Adipocyte (in vitro differentiated cells): ENCODE measurements at places on chromosomes 1 and 21.

- no peak for DNase-seq
Measured at GRCh38 chr1:204842892-204843291, 27.8 kb upstream of the NFASC start.

- peak; percentile 74 for DNase-seq
Measured at GRCh38 chr1:40078512-40079333, 18.3 kb downstream of the PPT1 start.

DNA sequence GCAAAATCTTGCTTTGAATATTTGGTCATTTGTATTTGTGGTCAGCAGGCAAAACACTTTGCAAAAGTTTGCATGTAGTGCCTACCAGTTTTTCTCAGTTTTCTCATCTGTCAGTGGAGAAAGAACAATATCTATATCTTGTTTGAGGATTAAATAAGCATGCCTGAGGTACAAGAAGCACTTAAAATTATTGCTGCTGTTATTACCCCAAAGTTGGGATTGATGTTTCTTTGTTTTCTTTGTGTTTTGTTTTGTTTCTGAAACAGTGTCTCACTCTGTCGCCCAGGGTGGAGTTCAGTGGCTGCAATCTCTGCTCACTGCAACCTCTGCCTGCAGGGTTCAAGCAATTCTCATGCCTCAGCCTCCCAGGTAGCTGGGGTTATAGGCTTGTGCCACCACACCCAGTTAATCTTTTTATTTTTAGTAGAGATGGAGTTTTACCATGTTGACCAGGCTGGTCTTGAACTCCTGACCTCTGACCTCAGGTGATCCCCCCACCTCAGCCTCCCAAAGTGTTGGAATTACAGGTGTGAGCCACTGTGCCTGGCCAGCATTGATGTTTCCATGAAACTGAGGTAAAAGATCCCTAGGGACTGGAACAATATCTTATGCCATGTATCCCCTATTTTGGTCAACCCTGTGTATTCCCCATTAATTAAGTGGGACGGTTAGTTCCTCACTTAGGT, 15.9 kb downstream of the RAP1A start:
- DNase-seq: no peak

- DNase-seq: no peak
Measured at GRCh38 chr21:43302062-43302700, 124.8 kb downstream of the SIK1 start.

GRCh38 chr1:201807958-201808632, 20.9 kb upstream of the IPO9 start:
- no peak for DNase-seq

- no peak for DNase-seq
Measured at GRCh38 chr1:116945996-116946395, 36.3 kb downstream of the PTGFRN start.

GRCh38 chr1:93496520-93496919, 48.6 kb downstream of the FNBP1L start:
- DNase-seq: no peak

DNA sequence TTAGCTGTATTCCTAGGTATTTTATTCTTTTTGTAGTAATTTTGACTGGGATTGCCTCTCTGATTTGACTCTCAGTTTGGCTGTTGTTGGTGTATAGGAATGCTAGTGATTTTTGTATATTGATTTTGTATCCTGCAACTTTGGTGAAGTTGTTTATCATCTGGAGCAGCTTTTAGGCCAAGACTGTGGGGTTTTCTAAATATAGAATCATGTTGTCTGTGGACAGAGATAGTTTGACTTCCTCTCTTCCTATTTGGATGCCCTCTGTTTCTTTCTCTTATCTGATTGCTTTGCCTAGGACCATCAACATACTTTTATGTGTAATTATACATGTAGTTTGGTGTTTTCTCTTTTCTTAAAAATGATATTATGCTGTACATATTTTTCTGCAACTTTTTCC, 27.2 kb downstream of the CD46 start:
- DNase-seq: no peak

- peak; percentile 38 for DNase-seq
Measured at GRCh38 chr1:153355445-153356071, 2.1 kb upstream of the S100A9 start.

DNA sequence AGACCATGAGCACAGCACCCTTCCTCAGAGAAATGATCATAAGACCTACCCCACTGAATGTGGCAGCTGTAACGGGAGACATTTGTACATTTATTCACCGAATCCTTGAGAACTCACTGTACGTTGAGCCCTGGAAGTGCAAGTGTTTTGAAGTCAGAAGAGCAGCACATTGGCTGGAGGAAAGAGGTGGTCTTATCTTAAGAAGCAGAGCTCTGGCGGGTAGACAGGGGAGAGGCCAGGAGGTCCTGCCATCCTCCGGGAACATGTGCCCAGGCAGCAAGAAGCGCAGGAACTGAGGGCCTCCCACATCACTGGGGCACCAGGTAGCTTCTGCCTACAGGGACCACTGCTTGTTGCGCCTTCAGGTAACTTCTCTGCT, 169.2 kb upstream of the IRF2BP2 start:
- DNase-seq: no peak

- peak; percentile 80 for DNase-seq
Measured at GRCh38 chr1:27045973-27046558, 33.4 kb upstream of the TENT5B start.

DNA sequence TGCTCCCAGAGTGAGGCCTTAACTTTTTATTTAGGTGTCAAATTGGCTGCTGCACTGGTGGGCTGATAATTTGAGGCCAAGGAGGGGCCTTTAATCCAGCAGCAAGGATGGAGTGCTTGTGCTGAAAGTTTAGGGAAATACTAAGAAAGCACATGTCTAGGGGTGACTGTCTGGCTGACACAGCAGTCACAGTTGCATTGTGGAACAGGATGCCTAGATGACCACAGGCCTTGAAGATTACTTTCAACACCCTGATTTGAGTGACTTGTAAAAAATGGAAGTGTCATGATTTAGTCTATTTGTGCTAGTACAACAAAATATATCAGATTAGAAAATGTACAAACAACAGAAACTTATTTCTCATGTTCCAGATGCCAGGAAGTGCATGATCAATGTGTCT, 57.7 kb downstream of the ZNF697 start:
- no peak for DNase-seq

- DNase-seq: no peak
Measured at GRCh38 chr21:10575311-10575667, 53.9 kb downstream of the TPTE start.

GRCh38 chr1:48695161-48695560, 81.5 kb downstream of the BEND5 start:
- DNase-seq: no peak

DNA sequence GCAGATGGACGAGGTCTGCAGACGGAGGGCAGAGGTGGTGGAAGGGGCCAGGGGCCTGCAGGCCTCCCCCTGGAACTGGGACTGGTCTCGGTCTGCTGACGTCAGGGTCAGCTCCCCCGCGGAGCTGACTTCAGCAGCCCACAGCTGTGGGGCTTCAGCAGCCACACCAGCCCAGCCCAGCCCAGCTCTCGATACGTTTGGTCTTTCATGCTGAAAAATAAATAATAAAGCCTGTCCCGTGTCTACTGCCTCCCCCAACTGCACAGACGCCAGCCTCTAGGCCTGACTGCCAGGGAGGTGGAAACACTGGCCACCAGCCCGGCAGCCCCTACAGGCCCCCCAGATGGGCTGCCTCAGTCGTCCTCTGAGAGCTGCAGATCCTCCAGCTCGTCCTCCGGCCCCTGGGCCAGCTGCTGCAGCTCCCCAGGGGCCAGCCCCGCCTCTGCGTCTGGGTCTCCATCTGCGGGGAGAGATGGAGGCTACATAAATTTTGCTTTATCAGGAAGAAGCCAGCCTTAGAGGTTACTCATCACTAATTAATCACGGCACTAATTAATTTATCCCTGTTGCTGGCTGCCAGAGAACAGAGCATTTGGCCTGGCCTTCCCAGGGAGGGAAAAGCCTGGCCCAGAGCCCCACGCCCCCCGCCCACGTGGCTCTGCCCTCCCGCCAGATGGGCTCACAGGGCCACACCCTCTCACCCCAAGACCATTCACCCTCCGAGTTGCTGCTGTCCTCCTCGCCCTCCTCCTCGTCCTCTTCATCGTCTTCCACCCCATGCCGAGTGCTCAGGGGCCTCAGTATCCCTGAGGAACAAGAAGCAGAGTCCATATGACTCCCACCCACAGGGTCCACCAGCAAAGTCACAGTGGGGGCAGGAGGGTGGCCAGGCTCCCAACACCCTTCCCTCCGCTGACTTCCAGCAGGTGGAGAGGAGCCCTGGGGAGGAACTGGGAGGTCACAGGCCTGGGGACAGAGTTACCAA, 14.4 kb downstream of the NOC2L start:
- no peak for DNase-seq

- DNase-seq: peak; percentile 59
Measured at GRCh38 chr1:240100371-240100934, 8.8 kb downstream of the FMN2 start.

DNA sequence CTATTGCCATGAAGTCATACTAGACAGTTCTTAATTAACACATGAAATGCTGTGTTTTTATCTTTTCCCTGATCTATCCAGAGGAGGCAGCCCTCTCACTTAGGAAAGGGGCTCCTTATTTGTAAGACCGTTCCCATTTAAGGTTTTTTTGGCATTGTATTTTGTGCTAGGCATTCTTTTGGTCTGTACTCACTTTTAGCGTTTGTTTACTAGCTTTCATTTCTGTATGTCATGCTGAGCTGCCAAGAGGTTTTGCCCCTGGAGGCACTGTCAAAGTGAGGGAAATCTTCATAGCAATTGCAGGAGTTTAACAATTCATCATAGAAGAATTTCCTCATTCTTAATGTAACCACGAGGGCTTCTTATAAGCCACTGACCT, 59.5 kb downstream of the MTR start:
- peak; percentile 76 for DNase-seq

GRCh38 chr1:15756143-15757015, 2.2 kb upstream of the FBLIM1 start:
- DNase-seq: no peak

- DNase-seq: no peak
Measured at GRCh38 chr1:85462931-85463649, 1.9 kb downstream of the DDAH1 start.

GRCh38 chr1:199550199-199551065, 477.1 kb upstream of the NR5A2 start:
- DNase-seq: peak; percentile 74

DNA sequence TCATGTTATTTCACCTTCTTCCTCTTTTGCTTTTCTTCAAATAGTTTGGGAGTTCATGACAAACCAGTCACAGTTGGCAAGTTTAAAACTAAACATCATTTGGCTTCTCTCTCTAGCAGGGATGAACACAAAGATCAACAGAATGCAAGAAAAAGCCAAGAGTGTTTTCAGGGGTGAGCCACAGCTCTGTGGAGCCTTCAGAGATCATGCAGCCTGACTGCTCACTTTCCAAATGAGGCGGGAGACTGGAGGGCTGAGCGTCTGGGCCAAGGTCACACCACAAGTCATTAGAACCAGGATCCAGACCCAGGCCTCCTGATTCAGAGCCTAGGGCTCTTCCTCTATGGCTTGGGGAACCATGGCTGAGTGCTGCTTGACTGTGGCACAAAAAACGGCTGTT, 2.7 kb downstream of the DPT start:
- DNase-seq: no peak

GRCh38 chr1:205774198-205775014, 876 bp downstream of the RAB29 start:
- peak; percentile 48 for DNase-seq

- no peak for DNase-seq
Measured at GRCh38 chr1:32636914-32637645, 13.3 kb downstream of the ZBTB8OS start.

DNA sequence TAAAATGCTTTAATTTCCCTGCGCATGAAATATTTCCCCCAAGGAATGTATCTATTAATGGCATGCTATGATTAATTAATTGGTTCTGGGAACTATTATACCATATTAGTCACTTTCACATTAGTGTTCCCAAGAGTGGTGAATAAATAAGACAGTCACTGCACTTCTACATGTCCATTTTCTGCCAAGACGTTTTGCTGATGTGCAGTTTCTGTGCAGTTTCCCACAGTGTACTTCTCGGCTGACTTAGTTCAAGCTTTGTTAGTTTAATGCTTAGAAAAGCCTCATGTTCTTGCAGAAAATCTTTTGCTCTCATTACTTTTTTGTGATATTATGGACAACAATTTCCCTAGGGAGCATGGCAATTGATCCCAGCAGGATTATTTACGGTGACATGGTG, 1014.5 kb downstream of the BRINP3 start:
- DNase-seq: no peak

- peak; percentile 22 for DNase-seq
Measured at GRCh38 chr21:36854391-36854790, 112.1 kb downstream of the HLCS start.

DNA sequence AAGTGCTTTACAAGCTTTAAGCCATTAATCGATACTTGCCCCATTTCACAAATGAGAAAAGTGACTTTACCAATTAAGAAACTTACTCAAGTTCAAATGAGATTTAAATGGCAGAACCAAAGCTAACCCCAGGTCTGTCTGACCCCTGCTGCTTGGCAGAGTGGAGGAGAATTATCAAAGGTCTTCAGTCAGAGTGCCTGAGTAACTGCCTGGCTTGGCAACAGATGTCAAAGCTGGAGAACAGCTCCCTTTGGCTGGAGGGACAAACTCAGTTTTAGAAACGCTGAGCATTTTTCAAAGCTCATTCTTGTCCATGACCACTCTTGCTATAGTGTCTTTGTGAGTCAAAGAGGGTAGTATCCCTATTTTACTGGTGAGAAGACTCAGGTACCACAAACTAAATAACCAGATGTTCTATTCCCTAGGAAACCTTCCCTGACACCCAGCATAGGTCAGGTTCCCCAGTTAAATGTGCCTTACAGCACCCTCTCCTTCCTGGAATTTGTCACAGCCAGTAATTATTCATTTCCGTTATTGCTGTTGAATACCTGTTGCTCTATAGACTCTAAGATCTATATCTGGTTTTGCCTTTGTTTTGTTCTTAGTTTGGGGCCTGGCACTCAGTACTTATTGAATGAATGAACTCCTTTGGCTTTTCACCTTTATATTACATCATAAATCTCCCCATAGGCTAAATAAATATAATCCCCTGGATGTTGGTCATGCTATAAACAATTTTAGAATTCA, 5.0 kb upstream of the BCAR3 start:
- DNase-seq: no peak

DNA sequence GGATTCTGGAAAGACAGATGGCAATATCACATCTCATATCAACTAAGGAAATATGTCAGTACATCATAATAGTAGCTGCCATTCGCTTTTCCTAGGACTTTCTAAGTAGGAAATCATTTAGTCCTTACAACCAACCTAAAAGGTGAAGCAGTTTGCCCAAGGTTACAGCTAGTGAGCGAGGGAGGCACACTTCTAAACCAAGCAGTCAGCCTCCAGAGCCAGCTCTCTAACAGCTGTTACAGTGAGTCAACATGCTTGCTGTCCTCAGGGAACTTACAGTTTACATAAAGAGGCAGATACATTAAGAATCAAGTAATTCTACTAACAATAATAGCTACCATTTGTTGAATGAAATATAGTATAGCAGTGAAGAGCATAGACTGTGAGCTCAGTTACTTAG, 57.1 kb downstream of the GIPC2 start:
- DNase-seq: no peak
